Brain microvascular endothelial cell (primary cell): ENCODE measurements at places on chromosomes 6 and 20.
A peak's percentile ranks its signal among the peaks of the same experiment; 100 is the strongest.

DNA sequence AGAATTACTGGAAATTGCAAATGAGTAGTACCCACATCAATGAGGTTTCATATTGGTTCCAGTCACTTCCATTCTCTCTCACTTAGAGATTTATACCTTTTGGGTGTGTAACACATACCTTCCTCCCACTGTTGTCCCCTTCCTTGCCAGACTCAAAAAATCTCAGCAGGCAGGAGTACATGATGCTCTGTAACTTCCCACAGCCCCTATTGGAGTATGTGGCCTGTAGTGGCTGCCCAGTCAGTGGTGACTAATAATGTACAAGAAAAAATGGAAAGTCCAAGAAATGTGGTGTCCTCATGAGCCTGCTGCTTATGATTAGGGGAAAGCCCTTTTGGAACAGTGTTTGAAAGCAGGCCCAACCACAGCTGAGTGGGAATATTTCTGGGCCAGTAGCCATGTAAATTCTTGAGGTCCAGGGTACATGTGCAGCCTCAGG is 312.0 kb downstream of the ZFAND3 start:
- DNase-seq = peak; percentile 93

- no peak for DNase-seq
Measured at GRCh38 chr6:168826726-168827585, 386.0 kb downstream of the SMOC2 start.

- no peak for DNase-seq
Measured at GRCh38 chr6:81800666-81801065, 48.2 kb upstream of the TENT5A start.

- no peak for DNase-seq
Measured at GRCh38 chr6:34460796-34461507, 4.9 kb upstream of the PACSIN1 start.

DNA sequence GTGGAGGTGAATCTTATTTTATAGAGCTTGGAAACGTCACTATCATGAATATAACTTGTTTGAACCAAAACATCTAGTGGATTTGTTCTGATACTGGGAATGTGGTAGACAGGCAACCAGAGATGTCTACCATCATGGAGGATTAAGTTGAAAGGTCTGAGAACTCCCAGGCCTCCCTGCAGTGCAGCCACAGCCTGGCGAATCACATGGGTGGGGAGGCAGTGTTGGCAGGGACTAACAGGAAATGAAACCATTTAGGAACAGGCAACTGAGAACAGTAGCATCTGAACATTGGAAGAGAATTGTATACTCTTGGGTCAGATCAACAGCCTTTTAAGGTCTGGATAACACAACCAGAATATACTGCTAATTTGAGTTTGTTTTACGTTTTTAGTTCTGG is 22.3 kb upstream of the CEP162 start:
- DNase-seq = no peak

GRCh38 chr20:4919047-4919704 is 82.1 kb downstream of the SLC23A2 start:
- DNase-seq = no peak

- peak; percentile 16 for DNase-seq
Measured at GRCh38 chr6:109336221-109336961, 45.9 kb downstream of the CD164 start.

- DNase-seq = no peak
Measured at GRCh38 chr6:154951345-154952200, 43.5 kb upstream of the TIAM2 start.

DNA sequence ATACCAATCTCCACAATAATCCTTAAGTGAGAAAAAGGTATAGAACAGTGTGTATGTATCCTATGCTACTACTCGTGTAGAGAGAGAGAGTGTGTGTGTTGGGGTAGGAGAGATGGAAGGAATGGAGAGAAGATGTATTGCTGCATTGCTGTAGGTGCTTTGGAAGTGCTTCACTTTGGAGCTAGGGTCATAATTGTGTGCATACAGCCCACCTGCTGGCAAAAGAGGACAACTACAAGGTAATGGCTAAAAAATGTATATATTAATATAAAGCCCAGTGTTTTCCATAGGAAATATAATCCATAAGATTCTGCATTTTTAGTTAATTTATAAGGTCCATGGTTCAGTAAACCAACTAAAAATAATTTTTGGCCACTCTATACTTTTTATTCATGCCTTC is 36.1 kb downstream of the SERAC1 start:
- DNase-seq = peak; percentile 22

GRCh38 chr6:15337582-15337981 is 91.7 kb downstream of the JARID2 start:
- DNase-seq = no peak

- DNase-seq = no peak
Measured at GRCh38 chr6:111583986-111584385, 21.7 kb downstream of the TRAF3IP2 start.

- no peak for DNase-seq
Measured at GRCh38 chr20:21739161-21739560, 33.7 kb downstream of the PAX1 start.

- no peak for DNase-seq
Measured at GRCh38 chr6:7087491-7087979, 20.2 kb upstream of the RREB1 start.

DNA sequence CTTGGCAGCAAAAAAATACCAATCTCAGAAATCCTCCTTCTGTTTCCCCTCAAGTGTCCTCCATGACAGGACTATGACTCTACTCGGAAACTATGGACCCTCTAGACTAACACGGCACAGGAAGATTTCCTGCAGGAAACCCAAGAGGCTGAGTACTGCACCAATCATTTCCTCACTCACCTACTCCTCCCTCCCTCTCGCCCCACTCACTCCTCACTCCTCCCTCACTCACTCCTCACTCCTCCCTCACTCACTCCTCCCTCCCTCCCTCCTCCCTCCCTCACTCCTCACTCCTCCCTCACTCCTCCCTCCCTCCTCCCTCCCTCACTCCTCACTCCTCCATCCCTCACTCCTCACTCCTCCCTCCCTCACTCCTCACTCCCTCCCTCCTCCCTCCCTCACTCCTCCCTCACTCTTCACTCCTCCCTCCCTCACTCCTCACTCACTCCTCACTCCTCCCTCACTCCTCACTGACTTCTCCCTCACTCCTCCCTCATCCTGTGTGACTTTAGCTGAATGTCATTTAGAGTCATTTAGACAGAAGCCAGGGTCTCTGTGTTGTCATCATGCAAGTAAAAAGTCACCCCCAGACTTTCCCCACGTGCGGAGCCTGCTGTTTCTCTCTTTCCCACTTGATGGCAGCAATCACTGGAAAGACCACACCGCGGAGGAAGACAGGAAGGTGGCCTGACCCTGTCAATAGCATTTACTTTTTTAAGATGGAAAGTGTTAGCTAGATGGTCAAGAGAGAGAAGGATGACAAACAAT is 226.8 kb upstream of the PDE10A start:
- peak; percentile 58 for DNase-seq

GRCh38 chr6:121896771-121897170 is 461.3 kb downstream of the GJA1 start:
- no peak for DNase-seq

- DNase-seq = no peak
Measured at GRCh38 chr6:101403216-101403945, 9.9 kb downstream of the GRIK2 start.

DNA sequence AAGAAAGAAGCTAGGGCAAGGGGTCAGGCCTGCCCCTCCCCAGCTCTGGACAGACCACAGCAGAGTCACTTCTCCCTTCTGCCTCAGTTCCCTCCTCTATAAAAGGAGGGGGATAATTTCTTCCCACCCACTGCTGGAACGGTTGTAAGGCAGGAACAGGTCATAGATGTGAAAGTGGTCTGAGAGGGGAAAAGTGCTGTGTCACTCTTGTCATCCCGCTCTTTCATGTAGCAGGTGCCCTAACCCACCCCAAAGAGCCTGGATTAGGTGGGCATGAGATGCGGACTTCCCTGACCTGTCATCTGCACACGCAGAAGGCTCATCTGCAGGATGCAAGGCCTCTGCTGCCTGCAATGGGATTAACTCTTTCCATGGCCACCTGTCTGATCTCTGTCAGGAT is 218.2 kb upstream of the LRFN2 start:
- DNase-seq = no peak

- peak; percentile 54 for DNase-seq
Measured at GRCh38 chr6:41786451-41787218, 859 bp upstream of the TOMM6 start.

DNA sequence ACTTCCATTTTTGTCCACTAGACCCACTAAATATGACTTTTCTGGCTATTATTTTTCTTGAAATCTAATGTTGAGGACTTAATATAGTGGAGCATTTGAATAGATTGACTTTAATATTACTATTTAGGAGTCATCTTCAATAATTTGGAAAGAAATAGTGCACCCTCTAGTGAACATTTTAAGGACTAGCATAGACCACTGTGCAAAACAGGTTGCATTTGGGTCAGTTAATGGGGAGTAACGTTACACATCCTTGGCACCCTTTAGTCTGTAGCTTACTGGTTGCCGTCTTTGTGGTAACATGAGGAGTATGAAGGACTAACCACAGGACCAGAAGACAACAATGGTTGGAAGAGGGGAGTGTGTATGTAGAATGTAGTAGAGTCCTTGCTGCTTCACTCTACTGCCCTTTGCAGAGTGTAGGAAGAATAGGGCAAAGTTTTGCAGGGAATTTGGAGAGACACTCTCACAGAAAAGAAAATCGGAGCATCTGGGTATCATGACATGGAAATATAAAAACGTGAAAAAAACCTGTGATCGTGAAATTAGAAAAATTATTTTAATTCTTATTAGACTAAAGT is 25.2 kb downstream of the RFPL4B start:
- no peak for DNase-seq

- DNase-seq = no peak
Measured at GRCh38 chr20:50526403-50526989, 16.3 kb downstream of the PTPN1 start.

DNA sequence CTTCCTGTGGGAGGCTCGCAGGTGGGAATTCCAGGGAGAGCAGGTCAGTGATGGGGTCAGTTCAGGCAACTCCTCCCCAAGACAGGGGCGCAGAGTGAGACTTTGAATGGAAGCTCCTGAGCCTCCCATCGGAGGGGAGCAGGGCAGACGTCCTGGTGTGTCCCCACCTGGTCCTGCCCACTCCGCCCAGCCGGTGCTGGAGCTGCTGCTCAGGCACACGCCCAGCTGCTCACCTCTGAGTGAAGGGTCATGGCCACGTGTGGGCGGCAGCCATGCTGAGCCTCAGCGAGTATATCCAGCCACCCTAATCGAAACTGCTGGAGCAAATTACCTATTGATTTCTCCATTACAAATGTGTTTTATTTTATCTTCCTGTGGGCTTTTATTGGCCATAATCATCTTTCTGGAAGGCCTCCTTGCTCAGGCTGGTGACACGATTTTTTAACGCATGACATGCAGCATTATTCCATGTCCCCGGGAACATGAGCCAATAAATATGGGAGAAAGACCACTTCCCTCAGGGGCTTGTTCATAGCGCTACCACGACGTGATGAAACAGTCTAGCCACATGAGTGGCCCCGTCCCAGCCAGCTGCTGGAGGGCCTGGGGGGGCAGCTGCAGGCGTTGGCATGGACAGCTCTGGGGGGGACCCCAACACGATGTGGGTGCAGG is 148.1 kb downstream of the TAF4 start:
- DNase-seq = no peak

GRCh38 chr20:3072530-3073250 is 1.3 kb downstream of the OXT start:
- DNase-seq = no peak

- no peak for DNase-seq
Measured at GRCh38 chr6:38915205-38915925, 133.2 kb upstream of the GLP1R start.

GRCh38 chr20:58603721-58604120 is 47.4 kb upstream of the STX16 start:
- peak; percentile 20 for DNase-seq

- no peak for DNase-seq
Measured at GRCh38 chr6:11634948-11635347, 97.4 kb downstream of the TMEM170B start.
